ENCODE measurements at places on chromosomes 13 and 19.

DNA sequence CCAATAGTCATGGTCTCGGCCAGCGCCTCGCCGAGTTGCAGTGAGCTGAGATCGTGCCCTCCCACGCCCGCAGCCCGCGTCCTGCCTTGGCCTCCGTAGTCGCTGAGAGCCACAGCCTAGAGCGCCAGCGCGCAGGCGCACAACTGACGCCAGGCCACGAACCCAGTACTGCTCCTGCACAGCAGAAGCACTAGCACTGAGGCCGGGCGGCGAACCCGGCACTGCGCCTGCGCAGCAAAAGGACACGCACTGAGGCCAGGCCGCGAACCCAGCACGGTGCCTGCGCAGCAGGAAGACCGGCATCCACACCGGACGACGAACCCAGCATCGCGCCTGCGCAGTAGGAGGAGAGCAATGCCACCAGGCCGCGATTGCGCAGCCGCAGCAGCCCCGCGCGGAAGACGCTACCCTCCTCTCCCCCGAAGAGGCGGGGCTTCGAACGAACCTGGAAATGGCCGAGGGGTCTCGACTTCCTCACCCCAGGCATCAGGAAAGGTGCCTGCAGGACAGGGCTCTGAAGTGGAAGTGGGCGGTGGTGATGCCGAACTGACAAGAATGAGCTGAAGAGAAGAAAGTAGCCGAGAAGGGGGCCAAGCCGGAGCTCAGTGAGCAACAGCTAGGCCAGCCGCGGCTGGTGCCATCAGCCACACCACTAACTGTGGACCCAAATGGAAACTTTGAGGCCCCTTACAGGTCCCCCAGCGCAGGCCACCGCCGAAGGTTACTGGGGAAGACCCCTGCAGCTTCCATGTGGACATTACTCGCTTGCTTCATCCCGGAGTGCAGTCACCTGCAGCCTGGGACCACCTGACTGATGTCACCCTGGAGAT is 7.5 kb downstream of the F10 start:
- DNase-seq = no peak

- no peak for DNase-seq
These were observed 2.1 kb downstream of the SOX21 start for GRCh38 chr13:94710065-94710781.

DNA sequence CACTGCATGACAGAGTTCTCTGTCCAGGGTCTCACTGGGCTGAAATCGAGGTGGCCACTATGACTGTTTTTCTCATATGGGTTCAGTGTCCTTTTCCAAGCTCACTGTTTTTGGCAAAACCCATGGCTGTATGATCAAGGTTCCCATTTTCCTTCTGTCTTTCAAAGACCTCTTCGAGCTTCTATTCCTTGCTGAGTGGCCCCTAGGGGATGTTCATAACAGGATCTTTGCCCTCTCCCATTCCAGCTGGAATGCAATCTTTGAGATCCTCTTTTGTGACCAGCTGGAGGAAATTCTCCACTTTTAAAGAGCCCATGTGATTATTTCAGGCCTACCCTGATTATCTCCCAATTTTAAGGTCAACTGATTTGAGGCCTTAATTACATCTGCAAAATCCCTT is 572.5 kb upstream of the SLC10A2 start:
- DNase-seq = no peak

- DNase-seq = no peak
These were observed 188.9 kb downstream of the KCTD12 start for GRCh38 chr13:76697288-76697687.

All from activated T-cell treated with anti-CD3 and anti-CD28 coated beads, Interleukin-2, amount 50 U/mL, for 1 hour (primary cell).